ENCODE measurements at places on chromosomes 5 and 9. TPM values are rescaled to one million over a fixed set of nuclear protein-coding genes. Genes with fewer than 3 reads are reported as not detected.
A peak's percentile ranks its signal among the peaks of the same experiment; 100 is the strongest.

DNA sequence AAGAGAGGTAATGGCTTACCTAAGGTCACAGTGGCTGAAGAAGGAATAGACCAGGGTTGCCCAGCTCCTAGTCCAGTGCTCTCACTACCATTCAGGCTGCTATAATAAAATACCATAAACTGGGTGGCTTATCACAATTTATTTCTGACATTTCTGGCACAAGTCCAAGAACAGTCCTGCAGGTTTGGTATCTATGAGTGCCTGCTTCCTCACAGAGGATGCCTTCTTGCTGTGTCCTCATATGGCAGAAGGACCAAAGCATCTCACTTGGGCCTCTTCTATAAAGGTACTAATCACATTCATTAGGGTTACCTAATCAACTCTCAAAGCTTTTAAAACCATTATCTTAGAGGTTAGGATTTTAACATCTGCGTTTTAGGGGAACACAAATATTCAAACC is 17.2 kb downstream of the STARD4 start:
- DNase-seq, result no peak

DNA sequence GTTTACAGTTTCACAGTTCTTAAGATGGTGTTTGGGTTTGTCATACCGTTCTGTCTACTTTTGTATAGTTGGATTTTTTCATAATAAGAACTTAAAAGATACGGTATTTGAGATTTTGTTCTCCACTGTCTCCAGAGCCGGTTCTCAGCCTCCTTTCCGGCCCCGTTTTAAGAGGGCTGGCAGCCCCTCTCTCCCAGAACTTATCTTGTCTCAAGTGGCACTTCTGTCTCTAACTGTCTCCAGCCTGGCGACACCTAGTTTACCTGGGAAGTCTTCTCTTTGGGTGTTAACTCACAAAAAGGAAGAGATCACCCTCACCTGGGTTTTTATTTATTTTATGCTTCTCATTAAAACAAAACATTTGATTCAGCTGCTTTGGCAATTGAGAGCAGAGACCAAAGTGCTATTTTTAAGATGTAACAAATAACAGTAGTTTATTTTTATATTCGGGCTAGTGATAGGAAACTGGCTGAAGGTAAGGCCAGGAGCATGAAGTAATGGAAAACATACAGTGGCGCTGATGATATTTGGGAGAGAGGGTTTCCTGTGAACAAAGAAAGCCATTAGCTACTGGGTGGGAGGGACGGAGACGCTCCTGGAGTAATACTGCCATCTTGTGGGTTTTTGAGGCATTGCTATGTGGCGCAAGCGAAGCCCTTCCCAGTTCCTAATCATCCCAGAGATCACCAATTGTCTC is 48.3 kb downstream of the ACER2 start:
- DNase-seq, result peak; percentile 82

GRCh38 chr9:21549251-21549765 is 67.2 kb upstream of the IFNE start:
- DNase-seq, result no peak

GRCh38 chr5:157454273-157454672 is 5.7 kb upstream of the NIPAL4 start:
- DNase-seq, result no peak

TRAF1 gene
- polyA plus RNA-seq, result 4.3 TPM

DNA sequence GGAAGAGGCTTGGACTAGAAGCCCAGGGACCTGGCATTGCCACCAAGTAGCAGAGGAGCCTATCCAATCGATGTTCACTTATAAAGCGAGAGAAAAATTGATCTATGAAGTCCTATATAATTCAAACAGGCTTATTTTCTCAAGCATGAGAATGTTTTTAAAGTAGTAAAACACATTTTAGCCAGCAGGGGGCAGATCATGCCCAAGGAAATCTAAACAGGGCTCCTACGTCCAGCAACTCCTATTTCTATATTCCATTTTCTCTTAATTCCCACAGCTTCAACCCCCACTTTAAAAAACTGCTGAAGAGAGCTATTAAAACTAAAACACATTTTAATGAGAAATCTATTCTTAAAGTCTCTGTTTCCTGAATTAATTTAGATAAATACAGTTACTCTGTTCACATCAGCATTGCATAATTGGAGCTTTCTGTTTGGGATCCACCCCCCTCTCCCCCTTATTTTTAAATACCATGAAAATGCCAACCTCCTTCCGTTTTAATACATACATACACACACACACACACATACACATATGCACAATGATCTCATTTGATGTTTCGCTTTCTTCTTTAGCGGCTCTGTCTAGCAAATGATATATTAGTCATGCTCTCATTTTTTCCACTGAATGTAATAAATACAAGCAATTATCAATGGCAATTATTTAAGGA is 144.9 kb downstream of the MYO10 start:
- DNase-seq, result no peak

DNA sequence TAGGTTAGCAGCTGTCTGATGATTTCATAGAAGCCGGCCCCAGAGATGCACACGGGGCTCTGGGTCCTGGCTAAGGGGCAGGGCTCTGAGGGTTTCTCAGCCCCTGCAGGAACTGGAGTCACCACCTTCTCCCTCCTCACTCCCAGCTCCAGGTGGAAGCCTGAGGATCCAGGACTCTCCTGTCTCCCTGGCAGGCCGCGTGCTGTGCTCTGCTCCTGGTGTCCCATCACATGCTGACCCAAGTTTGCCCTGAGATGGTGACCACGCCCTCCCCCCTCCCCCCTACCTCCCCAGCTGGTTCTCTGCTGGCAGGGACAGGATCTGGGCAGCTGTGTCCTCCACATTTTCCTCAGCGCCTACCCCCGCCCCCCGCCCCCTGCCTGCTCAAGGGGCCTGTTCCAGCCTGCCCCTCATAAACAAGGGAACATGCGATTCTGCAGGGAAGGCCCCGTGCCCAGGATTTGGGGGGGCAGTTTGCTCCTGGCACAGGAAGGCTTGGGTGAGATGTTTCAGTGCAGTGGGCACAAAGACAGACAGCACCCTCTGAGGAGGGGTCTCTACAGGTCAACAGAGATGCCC is 87.4 kb downstream of the PSD2 start:
- DNase-seq, result no peak

DNA sequence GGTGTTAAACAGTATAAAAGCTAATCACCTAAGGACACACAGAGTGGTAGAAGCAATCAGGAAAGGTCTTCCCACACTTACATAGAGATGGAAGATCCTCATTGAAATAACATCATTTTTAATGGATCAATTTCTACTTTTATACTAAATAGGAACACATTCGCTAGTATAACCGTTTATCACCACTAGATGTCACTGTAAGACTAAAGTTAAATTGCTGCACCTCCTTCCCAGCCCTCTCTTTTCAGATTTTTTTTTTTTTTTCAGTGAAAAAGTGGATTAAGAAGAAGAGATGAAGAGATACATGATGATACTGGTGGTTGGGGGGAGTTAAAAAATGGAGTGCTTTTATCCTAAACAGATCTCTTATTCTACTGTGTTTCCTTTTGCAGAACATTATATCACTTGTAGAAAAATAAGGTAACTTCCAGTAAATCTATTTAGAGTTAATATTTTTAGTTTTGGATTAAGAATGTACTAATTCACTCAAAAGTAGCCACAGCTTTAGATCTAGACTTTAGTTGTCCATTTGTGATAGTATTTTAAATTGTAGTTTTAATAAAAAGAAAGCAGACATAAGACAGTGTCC is 116.9 kb upstream of the ARRDC3 start:
- peak; percentile 17 for DNase-seq

GRCh38 chr9:4937446-4937845 is 47.6 kb upstream of the JAK2 start:
- no peak for DNase-seq

MYMK gene
- 58.2 TPM for polyA plus RNA-seq

CAMK4 gene
- polyA plus RNA-seq, result 4.7 TPM

DNA sequence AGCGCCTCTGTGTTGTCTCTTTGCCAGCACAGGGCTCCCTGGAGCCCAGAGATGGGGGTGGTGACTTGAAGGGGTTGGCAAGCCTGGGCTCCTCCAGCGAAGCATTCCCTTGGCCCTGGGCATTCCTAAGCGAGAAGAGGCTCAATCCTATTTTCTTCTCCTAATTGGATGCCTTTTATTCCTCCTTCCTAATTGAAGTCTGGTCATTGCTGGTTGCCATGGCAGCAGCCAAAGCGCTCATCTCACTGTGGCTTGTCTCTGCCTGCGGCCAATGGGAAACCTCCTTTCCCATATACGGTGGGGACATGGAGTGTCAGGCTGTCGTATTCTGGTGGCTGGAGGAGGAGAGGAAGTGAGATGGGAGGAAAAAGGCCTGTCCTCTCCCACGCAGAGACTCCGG is 52.3 kb upstream of the RARS1 start:
- DNase-seq, result no peak

DNA sequence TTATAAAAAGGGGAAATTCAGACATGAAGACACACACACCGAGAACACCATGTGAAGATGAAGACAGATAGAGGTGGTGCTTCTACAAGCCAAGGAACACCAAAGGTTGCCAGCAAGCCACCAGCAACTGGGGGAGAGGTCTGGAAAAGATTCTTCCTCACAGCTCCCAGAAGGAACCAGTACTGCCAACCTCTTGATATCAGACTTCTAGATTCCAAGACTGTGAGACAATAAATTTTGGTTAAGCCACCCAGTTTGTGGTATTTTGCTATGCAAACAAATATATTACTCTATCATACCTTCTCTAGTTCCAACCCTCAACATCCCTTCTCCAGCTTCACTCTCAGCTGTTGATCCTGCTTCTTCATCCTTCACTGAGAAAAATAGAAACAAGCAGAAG is 451.1 kb downstream of the EBF1 start:
- DNase-seq, result no peak

- no peak for DNase-seq
These were observed 657 bp downstream of the MTRR start for GRCh38 chr5:7869474-7870136.

GRCh38 chr5:78659714-78660113 is 11.1 kb upstream of the LHFPL2 start:
- peak; percentile 48 for DNase-seq

DNA sequence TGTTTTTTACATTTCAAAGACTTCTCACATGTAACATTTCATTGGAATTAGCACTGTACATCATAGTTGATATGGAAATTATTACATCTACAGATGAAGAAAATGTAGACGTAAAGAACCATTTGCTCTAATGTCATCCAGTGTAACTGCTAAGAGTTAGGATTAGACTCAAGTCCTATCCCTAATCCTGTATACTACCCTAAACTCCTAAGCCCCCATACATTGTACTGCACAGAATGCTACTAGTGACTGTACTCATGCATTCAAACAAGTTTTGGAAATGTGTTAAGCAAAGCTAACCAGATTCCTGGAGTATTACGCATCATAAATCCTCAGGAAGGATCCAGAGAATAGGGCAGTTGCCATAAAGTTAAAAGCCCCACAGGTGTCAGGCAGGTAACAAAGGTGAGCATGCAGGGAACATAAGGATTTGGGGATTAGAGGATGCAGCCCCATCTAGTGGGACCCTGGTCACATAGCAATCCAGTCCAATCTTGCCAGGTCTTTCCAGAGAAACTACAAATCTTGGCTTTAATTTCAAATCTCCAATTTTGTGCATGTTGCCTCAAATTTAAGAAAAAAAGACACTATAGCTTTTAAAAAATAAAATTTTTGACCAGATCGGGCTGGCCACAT is 32.0 kb downstream of the HAVCR1 start:
- DNase-seq, result no peak
